ENCODE measurements at places on chromosomes 16 and 17. TPM values are rescaled to one million over a fixed set of nuclear protein-coding genes. Genes with fewer than 3 reads are reported as not detected.

ABCA10 gene
- 0.75 TPM for total RNA-seq

TMIGD1 gene
- total RNA-seq: not detected

DNA sequence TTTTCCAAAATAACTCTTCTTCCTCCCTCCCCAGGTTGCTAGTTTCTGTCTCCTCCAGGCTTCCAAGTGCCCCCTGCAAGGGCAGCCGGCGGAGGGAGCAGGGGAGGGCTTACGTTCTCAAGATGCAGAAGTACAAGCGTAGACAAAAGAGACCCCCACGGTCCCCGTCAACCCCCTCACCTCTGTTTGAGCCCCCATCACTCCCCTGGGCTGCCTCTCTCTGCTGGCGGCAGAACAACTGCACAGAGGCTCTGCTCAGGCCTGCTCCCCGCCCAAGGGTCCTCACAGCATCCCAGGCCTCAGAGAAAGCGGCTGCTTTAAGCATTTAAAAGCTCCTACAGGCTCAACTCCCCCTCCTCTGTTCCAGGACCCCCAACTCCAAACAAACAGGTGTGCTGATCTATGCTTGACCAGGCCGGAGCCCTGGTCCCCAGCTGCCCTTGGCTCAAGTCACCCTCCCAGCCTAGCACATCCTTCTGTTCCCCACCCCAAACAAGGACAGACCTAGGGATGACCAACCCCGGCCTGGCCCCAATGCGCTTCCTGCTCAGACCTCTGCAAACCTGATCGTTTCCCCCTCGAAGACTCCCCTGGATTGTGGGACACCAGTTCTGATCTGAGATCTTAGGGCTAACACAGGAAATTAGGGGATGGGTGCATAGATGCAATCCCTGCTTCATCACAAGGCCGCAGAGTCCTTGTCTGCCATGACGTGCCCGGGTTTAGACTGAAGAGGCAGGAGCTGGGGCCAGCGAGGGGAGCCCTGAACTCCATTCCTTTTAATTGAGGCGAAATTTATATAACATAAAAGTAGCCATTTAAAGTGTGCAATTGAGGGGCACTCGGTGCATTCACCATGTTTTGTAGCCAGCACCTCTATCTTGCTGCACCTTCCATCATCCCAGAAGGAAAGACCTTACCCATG is 17.2 kb upstream of the RBFOX3 start:
- DNase-seq: no peak

- DNase-seq: no peak
Measured at GRCh38 chr16:60414613-60415012, 1621.6 kb downstream of the CDH8 start.

DNA sequence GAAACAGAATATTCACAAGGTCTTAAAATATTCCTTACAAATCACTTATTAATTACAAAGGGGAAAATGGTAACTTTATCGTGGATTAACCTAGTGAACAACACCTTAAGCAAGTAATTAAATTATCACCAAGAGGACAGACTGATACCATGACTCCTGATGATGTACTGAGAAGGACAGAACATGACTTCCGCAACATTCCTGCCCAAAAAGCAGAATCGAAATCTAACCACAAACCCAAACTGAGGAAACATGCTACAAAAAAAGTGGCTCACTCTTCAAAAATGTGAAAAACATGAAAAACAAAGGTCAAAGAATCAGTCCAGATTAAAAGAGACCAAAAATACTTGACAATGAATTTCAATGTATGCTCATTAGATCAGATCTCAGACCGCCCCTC is 151.5 kb downstream of the AATF start:
- peak; percentile 25 for DNase-seq

DNA sequence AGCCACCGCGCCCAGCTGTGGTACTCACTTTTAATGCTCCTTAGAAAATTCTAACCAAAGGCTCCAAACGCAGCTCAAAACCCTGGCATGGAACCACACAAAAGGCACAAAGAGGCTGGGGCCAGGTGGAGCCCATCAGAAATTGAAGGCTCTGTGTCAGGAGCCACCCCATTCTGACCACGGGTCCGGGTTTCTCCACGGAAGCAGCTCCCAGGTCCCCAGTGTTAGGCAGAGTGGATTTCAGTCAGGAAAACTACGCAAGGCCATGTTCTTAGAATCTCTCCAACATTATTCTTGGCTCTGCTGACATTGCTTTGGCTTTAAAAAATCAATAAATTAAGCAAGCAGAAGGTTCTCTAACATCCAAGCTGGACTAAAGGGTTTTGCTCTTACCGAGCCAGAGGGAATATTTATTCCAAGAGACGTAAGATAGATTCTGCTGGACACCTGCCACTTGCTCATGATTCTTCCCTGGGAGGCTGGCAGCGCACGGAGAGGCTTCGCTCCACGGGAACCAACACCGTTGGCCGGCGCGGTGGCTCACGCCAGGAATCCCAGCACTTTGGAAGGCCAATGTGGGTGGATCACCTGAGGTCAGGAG is 93.5 kb downstream of the NXN start:
- DNase-seq: no peak

CSH2 gene
- total RNA-seq: 4.3 TPM

CBFA2T3 gene
- total RNA-seq: 2.2 TPM

- no peak for DNase-seq
Measured at GRCh38 chr17:74345433-74346241, 16.0 kb downstream of the BTBD17 start.

DNA sequence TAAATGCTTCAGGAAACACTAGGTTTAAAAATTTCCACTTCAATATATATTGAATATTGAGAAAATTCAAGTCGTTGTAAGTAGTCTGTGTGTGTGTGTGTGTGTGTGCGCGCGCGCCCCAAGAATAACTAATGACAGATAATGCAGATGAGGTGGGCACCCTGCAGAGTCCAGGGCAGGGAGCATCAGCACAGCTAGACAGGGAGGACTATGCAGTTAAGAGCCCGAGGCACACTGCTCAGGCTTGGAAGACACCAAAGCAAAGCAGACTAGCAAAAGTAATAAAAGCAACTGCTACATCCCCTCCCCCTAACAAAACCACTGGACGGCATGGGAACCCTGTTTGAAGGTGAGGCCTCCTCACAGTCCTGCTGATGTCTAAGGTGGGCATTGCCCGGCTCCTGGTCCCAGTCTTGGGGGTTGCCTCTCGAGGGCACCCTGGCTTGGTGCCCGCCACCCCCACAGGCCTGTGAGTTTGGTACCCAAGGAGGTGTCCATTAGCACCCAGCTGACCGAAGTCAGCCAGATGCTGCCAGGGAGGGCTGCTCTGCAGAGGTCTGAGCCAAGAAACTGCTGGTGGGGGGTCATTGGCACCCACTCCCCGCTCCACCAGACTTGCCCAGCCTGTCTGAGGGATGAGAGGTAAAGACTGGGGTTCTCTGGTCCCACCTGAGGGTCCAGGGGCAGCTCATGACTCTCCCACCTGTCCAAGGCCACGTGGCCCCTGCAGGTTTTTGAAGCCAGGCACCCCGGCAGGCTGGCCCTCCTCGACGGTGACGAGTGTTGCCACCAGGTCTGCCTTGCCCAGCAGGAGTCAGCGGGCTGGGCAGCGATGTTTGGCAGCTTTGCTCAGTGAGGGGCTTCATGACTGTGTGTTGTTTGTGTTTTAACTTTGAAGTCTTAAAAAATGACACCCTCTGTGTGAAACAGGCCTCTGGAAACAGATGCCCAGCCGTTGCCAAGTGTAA is 18.7 kb downstream of the LRRC75A start:
- DNase-seq: no peak

- no peak for DNase-seq
Measured at GRCh38 chr16:87541872-87542234, 49.0 kb upstream of the ZCCHC14 start.
